ENCODE measurements at places on chromosomes 7 and 10.

DNA sequence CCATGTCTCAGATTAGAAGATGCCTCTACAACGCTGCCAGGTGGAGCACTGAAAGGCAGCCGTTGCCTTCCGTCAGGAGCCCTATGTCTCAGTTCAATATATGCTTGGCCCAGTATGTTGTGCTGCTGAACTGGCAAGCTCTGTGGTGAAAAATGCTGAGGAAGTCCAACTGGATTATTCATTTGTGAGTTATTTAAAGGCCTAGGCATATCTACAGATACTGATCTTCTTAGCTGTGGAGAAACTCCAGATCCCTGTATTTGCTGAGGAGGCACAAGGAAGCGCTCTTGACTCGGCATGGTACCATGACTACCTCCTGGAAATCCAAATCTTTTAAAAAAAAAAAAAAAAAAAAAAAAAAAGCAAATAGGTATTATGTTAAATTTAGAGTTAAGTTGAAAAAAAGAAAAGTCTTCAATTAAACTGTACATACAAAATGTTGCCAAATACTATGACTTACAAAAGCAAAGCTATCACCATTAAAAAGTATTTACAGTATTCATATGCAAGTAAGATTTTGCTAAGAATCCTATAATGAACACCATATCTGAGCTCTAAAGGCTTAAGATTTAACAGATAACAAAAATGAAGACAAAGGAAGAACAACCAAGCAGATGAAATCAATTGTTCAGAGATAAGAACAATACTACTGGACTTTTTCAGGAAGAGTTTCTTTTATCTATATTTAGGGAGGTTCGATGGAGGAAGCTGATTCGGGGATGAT lies 152.4 kb downstream of the GALNT11 start:
- DNase-seq: no peak

- DNase-seq: no peak
Observed at GRCh38 chr7:35485436-35485835, 209.5 kb downstream of the HERPUD2 start.

DNA sequence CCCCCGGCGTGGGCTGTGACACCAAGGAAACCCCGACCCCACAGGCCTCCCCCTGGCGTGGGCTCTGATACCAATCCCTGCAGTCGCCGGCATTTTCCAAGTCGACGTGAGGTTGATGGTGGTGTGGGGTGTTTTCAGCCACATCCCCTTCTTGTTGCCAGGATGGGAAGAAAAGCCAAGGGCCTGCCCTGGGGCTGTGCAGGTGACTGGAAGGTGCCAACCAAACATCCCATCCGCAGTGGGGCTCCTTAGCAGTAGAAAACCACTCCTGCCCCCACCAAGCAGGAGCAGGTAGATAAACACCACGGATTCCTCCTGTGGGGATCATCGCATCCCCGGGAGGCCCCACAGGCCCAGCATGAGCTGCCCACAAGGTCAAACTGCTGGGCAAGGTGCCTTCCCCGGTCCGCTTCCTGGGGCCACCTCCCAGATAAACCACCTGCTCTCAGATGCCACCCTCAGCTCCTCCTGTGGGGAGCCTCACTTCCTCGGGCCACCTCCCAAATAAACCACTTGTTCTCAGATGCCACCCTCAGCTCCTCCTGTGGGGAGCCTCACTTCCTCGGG lies 88.5 kb upstream of the DIP2C start:
- no peak for DNase-seq

- DNase-seq: no peak
Observed at GRCh38 chr10:114412907-114413797, 8.8 kb upstream of the AFAP1L2 start.
